ENCODE measurements at places on chromosomes 2 and 18.

DNA sequence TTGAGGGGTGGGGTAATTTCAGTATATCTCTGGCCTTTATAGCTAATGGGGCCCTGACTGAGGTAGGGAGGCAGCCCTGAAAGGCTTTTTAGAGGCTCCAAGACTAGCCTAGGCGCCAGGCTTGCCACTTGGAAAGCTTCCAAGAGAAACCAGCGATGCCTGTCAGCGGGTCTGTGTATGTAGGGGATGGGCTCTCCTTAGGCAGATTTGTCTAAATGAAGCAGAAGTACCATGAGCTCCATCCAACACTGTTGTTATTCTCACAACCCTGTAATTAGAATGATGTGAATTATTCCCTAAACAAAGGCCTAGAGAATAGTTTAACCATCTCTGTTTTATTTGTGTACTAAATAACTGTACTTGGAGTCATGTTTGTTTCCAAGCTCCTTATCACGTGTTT is 138.1 kb downstream of the B3GNT2 start:
- DNase-seq = no peak

GRCh38 chr2:26080356-26080755 is 46.5 kb downstream of the RAB10 start:
- no peak for DNase-seq

GRCh38 chr2:99762714-99763113 is 272.9 kb upstream of the REV1 start:
- no peak for DNase-seq

DNA sequence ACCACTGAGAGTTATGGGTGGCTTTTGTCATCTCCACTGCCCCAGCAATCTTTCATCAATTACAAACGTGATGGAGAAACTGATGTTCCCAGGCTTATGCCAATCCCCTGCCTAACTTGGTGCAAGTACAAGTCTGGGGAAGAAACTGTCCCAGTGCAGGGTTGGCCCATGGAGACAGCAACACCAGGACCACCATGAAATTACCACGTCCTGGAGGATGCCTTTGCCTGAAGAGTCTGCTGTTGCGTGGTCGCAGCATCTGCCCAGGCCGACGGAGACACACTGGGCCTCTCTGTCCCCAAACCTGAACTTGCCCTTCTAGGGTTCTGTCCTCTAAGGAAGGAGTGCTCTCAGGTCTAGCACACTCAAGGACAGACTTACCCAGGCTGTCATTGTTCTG is 496.8 kb upstream of the RAB6C start:
- no peak for DNase-seq

- no peak for DNase-seq
These were observed 438.7 kb downstream of the MBD2 start for GRCh38 chr18:53785811-53786210.

DNA sequence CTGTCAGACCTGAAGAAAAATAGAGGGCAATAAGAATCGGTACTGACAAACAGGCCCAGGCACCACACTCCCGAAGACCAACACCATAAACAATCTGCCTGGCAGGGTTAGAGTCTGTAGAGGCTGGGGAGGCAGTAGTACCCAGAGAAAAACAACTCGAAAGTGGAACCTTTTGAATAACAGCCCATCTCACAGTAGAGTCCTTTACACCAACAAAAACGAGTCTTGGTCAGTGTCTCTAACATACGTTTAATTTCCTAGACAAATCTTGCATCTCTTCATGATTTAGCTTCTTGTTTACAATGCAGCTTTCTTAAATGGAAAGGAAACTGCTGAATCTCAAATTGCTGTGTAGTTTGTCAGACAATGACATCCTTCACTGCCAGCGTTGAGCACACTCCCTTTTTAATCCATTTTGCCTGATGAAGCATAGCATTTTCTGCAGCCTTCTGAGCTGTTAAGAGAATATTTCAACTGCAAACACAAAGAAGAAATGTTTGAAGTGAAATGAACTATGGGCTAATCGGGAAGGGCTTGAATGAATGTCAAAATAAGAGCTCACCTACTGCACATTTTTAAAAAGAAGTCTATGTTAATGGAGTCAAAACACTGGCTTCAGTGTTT is 73.1 kb upstream of the DSG1 start:
- no peak for DNase-seq

GRCh38 chr2:240319221-240319854 is 116.1 kb upstream of the GPC1 start:
- no peak for DNase-seq

GRCh38 chr2:134663451-134664450 is 55.0 kb downstream of the TMEM163 start:
- DNase-seq = no peak

DNA sequence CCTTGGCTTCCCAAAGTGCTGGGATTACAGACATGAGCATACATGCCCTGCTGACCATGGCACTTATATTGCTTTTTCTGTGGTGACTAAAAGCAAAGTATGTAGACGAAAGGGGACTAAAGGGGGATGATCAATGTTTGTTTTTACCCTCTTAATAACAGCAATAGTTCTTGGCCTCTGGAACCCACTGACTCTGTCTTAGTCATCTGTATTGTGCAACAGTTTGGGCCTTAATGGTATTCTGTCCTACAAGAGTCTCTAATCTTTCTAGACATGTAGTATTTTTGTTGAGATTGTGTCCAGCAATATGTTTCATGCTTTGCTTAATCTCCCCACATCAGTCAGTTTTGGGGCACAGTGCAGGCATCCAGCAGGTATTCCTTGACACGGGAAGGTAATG is 359.9 kb upstream of the FANCL start:
- DNase-seq = no peak

GRCh38 chr2:124025171-124025580 is at the start of gene CNTNAP5:
TSS of gene CNTNAP5 (plus strand) at chr2:124025287. CDS start at chr2:124025651, 364 bp downstream.
- DNase-seq = no peak

DNA sequence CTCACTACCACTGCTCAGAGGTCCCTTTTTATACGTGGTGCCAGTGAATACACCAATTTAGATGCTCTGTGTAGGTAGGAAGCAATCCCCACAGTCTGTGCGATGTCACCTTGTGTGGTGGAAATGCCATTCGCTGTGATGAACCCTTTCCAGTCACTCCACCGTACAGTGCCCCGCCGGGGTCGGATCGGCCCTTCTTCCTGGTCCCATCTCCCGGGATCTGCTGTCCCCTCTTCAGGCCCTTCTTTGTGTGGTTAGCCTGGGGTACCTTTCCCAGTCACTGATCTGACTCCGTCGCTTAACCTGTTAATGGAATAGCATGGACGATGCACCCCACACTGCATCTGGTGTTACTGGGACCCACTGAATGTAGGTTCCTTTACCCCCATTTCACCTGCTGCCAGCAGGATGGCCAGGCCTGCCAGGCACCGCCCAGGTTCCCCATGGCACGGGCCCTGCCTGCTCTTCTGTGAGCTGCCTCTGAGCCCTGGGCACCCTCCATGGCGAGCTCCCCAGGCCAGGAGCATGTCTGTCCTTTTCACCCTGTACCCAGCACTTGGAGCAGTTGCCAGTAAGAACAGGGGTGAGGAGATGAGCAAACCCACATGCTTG is 18.0 kb downstream of the TWIST2 start:
- DNase-seq = no peak

DNA sequence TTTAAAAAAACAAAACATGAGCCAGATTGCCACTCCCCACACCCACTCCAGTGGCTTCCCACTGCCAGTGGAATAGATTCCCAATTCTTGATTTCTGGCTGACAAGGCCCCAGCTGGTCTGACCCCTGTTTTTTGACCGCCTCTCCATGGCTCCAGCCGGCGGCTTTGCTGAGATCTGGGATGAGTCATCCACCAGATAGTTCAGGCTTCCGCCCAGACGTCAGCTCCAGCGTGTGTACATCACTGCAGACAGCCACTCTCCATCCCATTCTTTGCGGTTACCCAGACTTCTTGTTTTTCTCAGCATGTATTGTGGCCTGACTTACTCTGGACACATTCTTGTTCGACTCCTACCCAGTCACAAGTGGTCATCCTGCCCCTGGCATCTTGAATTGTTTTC is 227.9 kb downstream of the GBX2 start:
- peak; percentile 34 for DNase-seq

DNA sequence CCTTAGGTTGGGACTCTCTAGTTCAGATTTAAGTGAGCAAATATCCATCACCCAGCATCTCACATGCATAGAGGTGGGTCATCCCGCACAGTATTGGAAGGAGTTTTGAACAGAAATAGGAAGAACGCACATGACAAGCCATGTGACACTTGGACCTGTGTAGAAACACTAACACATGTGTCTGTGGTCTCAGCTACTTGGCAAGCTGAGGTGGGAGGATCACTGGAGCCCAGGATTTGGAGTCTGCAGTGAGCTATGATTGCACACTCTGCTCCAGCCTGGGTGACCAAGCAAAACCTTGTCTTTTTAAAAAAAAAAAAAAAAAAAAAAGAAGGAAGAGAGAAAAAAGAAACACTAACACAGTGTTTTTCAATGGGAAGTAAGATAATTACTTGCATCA is 5.4 kb upstream of the MTCL1 start:
- no peak for DNase-seq

DNA sequence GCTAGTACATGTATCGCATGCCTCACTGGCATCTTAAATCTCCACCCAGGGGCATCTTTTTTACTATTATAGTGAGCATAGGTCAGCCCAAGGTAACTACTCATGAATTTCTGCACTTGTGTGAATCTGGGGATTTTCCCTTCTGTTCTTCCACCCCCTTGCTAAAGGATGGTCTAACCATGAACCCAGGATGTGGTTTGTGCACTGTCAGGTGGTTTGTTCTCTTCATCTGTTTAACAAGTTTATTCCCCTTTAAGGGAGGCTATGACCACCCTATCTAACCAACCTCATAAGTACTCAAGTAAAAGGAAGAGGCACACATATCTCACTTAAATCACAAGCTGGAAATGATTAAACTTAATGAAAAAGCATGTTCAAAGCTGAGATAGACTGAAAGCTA is 243.0 kb downstream of the RPRM start:
- DNase-seq = no peak
